ENCODE measurements at places on chromosomes 5 and 9. TPM values are rescaled to one million over a fixed set of nuclear protein-coding genes. Genes with fewer than 3 reads are reported as not detected.

The TICAM2 gene
- total RNA-seq: 3.3 TPM

The TRIM23 gene
- total RNA-seq: 15.7 TPM

The ADAMTS19 gene
- 0.20 TPM for total RNA-seq

The CCDC152 gene
- total RNA-seq: 2.3 TPM

The DNAI1 gene
- total RNA-seq: 0.52 TPM

The ENHO gene
- total RNA-seq: 1.7 TPM

The NOXA1 gene
- total RNA-seq: 36.7 TPM

The PRR7 gene
- total RNA-seq: 7.8 TPM

The PTGR1 gene
- 276 TPM for total RNA-seq

The CDO1 gene
- 10.8 TPM for total RNA-seq

The URM1 gene
- total RNA-seq: 53.1 TPM

The TRIP13 gene
- total RNA-seq: 0.92 TPM

The MATR3 gene
- total RNA-seq: 161 TPM

- DNase-seq: no peak
Observed at GRCh38 chr5:179238628-179238970, 106.7 kb downstream of the ADAMTS2 start.

DNA sequence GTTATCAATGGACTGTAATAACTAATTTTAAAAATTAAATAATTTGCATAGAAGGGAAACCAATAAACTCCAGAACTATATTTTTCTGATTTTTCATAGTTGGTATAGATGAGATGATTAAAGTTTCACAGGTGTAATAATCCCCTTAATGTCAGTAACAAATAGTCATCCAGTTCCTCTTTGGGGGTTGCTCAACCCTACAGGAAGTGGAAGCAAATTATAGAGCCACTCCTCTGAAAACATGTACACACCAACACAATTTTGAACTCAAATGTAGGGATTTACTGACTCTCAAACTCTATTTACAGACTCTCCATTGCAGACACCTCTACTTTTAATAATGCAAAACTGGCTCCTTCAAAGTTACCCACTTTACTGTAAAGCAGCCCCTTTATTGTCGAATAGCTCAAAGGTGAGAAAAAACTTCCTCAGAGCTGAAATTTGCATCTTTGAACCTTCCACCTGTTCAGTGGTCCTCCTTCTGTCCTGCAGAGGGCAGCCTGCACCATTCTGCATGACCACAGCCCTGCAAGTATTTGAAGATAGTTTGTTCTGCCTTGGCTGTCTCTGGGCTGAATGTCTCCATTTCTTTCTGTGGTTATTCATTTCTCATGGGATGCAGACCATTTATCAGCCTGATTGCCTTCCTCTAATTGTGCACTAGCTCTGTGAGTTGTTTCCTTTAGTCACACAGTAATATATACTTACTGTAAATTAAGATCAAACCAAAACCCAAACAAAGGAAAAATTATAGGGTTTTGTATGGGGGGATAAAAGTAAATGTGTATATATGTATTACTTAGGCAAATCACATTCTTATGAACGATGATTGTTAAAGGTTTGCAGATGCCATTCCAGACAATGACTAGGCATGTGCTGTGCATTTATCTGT lies 383.2 kb upstream of the SGCD start:
- peak; percentile 58 for DNase-seq

DNA sequence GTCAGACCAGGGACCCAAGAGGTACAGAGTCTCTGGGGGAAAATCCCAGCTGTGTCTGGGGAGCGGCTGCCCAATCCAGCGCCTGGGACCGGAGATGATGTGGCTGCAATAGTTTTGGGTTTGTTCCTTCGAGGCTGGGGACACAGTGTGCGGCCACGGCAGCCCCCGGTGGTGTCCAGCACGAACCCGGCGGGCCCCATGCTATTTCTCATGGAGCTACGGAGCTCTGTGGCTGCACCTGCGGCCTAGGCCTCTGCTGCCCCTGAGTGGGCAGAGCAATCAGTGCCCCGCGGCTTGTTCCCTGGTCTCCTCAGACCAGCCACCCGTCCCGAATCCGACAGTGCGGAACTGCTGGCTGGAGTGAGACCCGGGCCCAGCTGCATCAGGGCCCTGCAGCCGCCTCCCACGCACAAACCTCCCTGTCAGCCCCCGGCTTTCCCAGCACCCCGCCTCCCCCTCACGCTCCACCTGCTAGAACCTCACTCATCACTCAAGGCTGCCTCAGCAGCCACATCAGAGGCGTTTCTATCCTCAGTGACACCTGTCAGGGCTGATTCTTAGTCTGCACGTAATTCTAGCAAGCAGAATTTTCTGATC lies 29.0 kb downstream of the SARDH start:
- DNase-seq: no peak

DNA sequence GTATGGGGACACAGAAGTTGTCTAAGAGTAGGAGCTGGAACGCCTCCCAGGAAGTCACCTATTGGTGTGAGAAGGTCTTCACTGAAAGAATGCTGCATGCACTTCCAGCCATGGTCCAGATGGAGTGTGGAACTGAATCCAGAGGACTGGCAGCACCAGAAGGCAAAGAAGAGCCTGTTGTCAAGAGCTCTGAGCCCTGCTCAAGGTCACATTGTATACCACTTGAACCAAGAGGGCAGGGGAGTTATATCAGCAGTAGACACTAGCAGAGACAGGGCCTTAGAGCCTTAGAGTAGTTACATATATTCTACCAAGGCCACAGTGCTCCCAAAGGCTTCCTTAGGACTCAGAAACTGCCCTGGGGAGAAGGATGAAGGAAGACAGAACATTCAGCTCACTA lies 130.8 kb upstream of the POC5 start:
- no peak for DNase-seq

- DNase-seq: no peak
Observed at GRCh38 chr5:137372016-137372772, 126.9 kb downstream of the SPOCK1 start.

DNA sequence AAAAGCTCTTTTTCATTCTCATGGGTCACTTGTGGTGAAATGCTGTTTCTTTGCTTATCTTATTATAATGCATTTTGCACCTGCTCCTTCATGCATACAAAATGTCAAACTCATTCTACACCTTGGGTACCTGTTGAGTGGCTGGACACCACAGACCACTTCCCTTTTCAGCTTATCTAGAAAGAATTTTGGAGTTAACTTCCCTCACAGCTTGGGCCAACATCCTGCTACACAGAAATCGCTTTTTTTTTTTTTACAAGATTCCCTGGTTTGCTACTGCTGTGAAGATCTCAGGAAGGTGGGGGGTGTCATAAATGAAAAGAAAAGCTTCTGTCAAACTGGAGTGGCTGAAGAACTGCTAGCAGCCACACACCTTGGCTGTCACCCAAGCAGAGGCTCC lies 2.6 kb downstream of the REXO4 start:
- DNase-seq: no peak

DNA sequence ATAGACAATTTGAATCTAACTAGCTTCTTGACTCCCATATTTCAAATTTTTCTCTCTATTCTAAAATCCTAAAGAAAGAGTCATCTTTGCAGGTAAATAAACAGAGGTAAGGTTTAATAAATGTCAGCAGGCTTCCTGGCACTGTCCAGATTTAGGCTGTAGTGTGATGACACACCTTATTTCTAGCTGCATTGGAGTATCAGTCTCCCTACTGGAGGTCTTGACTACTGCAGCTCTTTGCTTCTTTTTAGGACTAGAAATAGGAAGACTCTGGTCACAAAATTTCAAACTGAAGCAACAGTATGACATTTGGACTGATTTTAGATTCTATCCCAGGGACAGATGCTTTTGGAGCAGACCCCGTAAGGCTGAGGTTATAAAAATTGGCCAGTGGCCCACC lies 40.7 kb upstream of the PPP3R2 start:
- no peak for DNase-seq

- DNase-seq: no peak
Observed at GRCh38 chr5:134072471-134073210, 41.8 kb upstream of the TCF7 start.

- no peak for DNase-seq
Observed at GRCh38 chr9:36913393-36914211, 120.5 kb downstream of the PAX5 start.

DNA sequence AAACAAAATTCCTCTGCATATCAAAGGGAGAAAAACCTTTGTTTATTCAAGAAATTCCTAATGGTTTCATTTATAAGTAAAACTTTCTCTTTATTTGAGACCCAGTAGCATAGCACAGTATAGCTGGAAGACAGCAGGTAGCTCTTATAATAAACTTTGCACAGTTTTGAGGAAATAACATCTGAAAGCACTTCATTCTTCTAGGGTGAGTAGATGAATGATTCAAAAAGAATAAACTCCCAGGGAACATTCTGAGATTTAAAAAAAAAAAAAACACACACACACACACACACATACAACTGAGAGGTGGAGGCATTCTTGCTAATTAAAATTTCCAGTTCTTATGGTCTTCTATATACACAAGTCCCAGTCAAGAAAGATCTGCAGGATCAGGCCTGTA lies 197.3 kb downstream of the BNC2 start:
- no peak for DNase-seq

DNA sequence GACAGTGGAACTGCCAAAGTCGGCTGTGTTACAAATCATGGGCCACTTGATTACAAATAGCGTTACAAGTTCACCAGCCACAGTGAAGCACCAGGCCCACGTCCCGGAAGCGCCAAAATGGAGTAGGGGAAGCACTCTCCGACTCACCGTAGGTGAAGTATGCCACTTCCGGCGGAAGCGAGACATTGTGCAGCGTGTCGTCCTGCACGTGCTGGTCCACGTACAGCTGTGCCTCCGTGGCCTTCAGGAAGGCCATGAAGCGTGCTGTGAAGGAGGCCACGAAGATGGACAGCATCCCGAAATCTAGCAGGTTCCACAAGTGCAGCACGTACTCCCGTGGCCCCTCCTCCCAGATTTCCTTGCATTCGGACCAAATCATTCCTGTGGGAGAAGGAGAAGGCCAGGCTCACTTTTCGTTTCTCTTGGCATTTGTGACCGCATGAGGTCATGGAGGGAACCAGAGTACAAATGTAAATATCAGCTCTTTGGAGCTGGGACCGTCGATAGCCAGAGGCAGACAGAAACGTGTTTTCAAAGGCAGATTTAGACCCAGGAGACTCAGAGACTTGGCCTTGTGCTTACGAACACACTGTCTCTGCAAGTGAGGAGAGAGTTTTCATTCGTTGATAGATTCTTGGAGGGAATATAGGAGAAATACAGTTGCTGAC lies 58.7 kb upstream of the SMIM32 start:
- no peak for DNase-seq

GRCh38 chr9:87718852-87719612 lies 6.9 kb upstream of the CTSL start:
- no peak for DNase-seq

- DNase-seq: no peak
Observed at GRCh38 chr5:74875994-74876791, 10.0 kb upstream of the FAM169A start.

DNA sequence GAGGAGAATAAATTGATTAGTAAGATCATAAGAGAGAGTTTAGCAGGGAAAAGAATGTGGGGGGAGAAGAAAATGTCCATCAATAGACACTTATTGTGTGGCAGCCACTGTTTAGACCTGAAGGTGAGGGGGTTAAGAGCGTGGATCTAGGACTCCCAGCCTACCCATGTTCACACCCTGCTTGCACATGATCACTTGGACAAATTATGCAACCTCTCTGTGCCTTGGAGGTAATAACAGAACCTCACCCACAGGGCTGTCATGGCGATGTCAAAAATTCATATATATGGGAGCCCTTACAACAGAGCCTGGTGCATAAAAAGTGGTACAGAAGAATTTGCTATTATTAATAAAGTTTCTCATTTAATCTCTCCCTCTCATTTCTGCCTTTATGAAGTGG lies 86.0 kb upstream of the EQTN start:
- DNase-seq: no peak

DNA sequence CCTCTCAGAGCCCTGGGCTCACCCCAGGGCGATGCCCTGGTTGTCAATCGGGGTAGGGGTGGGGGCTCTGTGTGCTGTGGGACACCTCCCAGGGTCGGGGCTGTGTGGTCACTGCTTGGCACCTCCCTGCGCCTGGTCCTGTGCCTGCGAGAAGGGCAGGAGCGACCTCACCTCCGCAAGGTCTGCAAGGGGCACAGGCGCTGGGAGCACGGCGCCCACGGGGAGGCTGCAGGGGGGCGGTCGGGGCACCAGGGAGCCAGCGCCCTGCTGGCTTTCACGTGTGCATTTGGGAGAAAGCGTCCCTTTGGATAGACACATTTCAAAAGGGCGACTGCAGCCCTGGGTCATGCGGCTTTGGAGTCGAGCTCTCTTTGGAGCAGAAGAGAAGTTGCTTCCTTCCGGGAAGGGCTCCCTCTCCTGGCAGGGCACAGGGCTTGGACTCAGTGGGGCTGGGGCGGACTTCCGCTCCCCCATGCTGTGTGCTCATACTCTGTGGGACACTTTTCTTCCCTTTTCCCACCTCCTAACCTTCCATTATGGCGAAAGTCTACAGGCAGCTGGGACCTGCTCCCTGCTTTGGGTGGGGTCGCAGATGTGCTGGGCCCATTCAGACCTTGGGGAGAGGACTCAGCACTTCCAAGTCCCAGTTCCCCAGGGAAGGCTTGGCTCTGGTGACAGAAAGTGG lies 52.9 kb upstream of the SLC28A3 start:
- DNase-seq: no peak

DNA sequence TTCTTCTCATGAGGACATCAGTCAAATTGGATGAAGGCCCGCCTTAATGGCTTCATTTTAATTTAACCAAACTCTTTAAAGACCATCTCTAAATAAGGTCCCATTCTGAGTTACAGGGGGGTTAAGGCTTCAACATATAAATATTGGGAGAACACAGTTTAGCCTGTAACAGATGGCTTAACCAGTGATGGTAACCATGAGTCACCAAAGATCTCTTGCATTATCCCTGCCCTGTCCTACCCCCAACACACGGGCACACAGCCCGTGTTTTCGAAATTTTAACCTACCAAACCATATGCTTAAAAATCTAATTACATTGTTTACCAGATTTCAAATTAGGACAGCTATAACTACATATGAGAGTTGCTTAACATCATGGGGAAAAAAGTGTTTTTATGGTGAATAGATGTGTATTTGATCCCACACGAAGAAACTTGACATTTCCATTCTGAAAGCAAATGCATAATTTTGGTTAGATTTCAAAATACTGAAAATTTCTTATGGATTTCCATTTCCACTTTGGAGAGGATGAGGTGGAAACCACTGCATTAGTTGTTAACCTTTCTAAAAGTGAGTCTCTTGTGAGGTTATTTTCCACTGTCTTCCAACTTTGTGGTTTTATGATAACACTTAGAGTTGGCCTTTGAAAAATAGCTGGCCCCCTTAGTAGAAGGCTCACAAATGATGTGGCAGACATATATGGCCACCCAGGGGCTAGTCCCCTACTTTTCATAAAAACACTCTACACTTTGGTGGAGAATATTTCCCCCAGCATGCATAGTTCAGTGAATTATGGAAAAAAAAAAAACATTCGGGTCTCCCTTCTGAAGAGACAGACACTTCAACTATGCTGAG lies 849.3 kb downstream of the TLE1 start:
- no peak for DNase-seq

- DNase-seq: peak; percentile 63
Observed at GRCh38 chr5:144187699-144188294, 17.1 kb downstream of the KCTD16 start.

DNA sequence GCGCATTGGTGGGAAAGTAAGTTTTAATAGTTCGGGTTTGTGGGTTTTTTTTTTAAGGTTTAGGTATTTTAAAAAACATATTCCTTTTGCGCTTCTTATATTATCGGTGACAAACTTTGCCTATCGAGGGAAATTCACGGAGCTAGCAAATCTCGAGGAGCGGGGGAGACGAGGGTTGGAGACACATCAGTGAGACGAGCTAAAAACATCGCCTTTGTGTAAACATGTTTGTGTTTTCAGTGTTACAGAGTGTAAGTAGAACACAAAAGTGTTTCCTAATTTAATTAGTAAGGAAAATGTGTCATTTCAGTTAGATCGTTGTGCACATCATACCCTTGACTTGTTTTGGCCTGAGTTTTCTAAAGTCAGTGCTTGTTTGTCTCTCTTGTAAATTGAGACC lies 945 bp downstream of the BTF3 start:
- DNase-seq: no peak

Data from mucosa of gallbladder (tissue), 1 donor.